ENCODE measurements at places on chromosomes 1 and 21.

DNA sequence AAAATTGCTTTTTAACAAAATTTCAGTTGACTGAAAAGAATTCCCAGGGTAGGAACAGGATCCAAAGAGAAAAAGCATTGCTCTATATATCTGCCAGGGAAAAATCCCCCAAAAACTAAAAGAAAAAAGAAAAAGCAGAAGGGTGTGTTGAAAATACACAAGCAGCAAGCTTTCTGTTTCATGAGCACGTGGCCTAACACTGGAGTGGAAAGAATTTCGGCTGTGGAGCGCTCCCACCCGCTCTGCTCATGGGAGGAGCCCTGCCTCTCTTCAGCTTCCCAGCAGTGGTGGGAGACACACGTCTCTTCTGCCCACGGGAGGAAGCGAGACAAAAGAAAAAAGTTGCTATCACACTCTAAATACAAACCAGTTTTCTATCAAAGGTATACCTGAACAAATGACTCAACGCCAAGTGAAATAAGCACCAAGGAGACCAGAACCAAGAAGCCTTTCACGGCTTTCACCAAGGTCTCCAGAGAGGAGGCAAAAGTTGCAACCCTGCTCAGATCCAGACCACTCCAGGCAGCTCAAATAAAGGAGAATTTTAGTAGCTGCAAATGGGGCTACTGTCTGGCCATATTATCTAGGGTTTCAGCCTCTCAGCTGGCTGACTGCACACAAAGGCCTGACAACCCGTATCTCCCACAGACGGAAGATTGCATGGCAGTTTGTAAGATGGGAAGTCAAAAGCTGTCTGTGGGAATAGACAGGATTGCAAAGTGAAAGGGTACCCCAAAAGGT lies 29.5 kb upstream of the ZNF496 start:
- no peak for DNase-seq

DNA sequence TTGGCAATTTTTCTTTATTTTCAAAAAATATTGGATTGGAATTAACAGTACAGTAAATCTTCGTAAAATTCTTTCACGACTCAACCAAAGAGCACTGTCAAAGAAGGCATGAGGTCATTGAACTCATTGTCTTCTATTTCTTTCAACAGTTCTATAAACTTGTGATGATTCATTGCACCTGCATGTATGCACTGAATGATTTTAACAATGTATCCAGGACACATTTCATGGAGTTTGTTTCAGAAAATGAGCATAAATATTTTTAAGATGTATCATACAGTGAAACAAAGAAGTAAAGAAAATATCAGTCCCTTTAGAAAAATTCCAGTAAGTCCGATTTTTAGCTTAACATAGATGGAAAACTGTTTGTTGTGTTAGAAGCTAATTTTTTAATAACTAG lies 33.6 kb upstream of the CD34 start:
- no peak for DNase-seq

DNA sequence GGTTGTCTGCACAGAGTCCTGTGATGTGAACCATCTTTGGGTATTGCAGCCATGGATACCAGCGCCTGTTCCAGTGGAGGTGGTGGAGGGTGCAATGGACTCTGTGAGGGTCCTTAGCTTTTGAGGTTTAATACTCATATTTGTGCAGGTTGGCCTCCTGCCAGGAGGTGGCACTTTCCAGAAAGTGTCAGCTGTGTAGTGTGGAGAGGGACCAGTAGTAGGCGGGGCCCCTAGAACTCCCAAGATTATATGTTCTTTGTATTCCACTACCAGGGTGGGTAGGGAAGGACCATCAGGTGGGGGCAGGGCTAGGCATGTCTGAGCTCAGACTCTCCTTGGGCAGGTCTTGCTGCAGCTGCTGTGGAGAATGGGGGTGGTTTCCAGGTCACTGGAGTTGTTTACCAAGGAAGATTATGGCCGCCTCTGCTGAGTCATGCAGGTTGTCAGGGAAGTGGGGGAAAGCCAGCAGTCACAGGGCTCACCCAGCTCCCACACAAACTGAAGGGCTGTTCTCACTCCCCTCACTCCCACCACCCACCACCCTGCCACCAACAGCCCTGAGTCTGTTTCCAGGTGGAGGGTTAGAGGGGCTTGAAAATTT lies 31.2 kb upstream of the ZNF678 start:
- no peak for DNase-seq

DNA sequence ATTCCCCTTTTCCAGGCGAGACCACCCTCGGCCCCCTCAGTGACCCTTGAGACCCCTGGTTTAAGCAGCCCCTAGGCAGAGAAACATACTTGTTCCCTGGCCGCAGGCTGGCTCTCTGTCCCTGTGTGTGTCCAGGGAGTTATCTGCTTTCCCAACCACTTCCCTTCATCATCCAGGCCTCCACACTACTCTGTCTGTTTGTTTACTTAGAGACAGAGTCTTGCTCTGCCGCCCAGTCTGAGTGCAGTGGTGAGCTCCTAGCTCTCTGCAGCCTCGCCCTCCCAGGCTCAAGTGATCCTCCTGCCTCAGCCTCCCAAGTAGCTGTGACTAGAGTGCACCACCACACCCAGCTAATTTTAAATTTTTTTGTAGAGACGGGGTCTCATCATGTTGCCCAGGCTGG lies 5.8 kb upstream of the VWA1 start:
- no peak for DNase-seq

- no peak for DNase-seq
These were observed 4.4 kb upstream of the PGBD5 start for GRCh38 chr1:230430499-230430898.

DNA sequence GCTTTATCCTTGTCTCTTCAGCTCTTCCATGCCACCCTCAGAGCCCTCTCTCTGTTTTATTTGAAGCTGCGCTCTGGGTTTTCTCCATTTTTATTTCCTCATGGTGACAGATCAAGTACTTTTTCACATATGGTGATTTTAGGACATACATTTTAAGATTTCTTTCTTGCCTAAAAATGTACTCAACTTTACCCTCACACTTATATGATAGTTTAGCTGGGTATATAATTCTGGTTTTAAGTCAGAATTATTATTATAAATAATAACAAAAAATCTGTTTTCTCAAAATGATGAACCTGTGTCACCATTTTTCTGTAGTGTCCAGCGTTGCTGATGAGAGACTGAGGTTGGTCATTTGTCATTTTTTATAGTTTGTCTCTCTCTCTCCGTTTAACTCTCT lies 754 bp upstream of the KRTAP10-5 start:
- no peak for DNase-seq
